Osteoblast (primary cell): ENCODE measurements at places on chromosomes 11 and 22. TPM values are rescaled to one million over a fixed set of nuclear protein-coding genes. Genes with fewer than 3 reads are reported as not detected.

The SERPING1 gene
- 31.5 and 47.7 TPM in 2 replicates for total RNA-seq

The JHY gene
- total RNA-seq = 11.8 and 12.7 TPM in 2 replicates

The CASP5 gene
- 0.36 TPM in 1 of 2 replicates, not detected in the other for total RNA-seq

The RTCB gene
- 95.8 and 107 TPM in 2 replicates for total RNA-seq

The TMEM121B gene
- total RNA-seq = under 0.01 TPM in 1 of 2 replicates, not detected in the other

The FXYD6 gene
- not detected in 2 replicates for total RNA-seq

The PANX3 gene
- total RNA-seq = not detected in 2 replicates

The ST14 gene
- under 0.01 TPM in 1 of 2 replicates, not detected in the other for total RNA-seq

The KDM4F gene
- total RNA-seq = under 0.01 TPM in 1 of 2 replicates, not detected in the other

The NECTIN1 gene
- 4.1 and 5.8 TPM in 2 replicates for total RNA-seq

The C11orf87 gene
- total RNA-seq = 4.3 and 4.7 TPM in 2 replicates

The LYVE1 gene
- total RNA-seq = not detected in 2 replicates

The SLC1A2 gene
- total RNA-seq = 0.72 and 1.5 TPM in 2 replicates

The GAB2 gene
- total RNA-seq = 18.3 and 18.5 TPM in 2 replicates

The TMEM25 gene
- 10.1 and 11.2 TPM in 2 replicates for total RNA-seq

The LGR4 gene
- total RNA-seq = 56.1 and 96.9 TPM in 2 replicates

- no peak for DNase-seq
These were observed 117.1 kb upstream of the TBCEL start for GRCh38 chr11:120906766-120907165.

GRCh38 chr11:110544779-110545178, 115.0 kb downstream of the FDX1 start:
- no peak for DNase-seq

- DNase-seq = no peak
These were observed 13.0 kb upstream of the UPK3A start for GRCh38 chr22:45271667-45272201.

GRCh38 chr11:272195-272930, 5.8 kb upstream of the NLRP6 start:
- DNase-seq = peak; percentile 42

GRCh38 chr11:35725885-35726284, 63.3 kb downstream of the TRIM44 start:
- DNase-seq = peak; percentile 25

DNA sequence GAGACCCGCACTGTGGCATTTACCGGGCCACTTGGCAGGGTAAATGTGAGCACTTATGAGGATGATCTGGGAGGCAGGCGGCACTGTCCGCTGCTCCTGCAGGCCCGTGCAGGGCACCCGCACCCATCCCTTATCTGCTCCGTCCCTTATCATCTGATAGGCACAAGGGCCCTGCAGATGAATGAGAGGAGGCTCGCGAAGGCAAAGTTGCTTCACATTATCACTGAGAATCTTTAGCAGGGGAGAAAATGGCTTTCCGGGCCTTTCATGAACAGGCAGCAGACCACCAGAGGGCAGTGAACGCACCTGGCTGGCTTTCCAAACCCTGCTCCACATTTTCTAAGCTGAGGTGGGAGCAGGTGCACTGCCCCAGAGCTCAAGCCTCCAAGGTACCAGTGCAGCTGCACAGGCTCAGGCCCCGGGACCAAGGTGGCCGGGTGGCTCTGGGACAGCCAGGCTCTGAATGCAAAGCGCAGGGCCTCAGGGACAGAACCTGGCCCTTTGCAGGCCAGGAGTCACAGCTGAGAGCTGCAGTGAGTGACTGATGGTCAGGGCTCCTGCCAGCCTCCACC, 165.6 kb downstream of the SHANK2 start:
- peak; percentile 84 for DNase-seq

DNA sequence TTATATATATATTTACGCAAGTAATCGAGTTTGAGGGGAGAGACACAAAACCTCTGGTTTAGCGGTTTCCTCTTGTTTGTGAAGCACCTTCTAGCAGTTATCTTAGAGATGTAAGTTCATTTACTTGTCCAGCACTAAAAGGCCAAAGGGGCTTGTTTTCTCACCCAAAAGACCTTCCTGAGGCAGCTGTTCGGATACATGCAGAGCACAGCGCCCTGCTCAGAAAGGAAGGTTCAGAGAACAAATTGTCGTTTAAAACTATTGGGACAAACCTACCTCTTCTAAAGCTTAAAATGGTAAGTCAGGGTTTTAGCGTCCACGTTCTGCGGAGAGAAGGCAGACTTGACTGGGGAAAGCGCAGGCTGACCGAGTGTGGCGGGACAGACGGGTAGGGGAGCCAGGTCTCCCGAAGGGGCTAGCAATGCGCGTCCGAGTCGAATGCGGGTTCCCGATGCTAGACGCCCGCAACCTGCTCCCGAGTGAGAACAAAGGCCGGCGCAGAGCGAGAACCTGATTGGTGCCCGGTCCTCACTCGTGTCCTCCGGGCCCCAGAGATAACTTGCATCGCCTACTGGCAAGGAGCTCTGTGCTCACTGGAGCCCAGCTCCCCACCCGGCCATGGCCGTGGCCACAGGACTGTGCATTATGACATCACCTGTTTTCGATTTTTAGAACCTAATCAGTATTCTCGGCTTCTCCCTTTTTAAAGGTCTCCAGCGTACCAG, 1.0 kb upstream of the SESN3 start:
- peak; percentile 65 for DNase-seq

DNA sequence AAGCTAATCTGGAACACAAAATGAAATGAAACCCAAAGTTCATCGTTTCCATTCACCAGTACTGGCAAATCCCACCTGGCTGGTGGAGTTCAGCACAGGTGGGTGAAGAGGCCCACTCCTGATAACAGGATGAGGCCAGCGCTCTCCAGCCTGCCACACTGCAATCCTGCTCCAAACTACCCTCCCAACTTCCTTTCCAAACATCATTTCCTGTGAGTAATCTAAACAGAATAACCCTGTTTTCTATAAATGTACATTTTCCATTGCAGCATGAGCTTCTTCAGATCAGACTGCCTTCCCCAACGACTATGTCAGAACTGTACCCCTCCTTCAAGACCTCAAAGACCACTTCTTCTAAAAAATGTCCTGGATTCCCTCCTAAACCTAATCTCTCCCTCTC, 15.9 kb upstream of the NFRKB start:
- DNase-seq = no peak

DNA sequence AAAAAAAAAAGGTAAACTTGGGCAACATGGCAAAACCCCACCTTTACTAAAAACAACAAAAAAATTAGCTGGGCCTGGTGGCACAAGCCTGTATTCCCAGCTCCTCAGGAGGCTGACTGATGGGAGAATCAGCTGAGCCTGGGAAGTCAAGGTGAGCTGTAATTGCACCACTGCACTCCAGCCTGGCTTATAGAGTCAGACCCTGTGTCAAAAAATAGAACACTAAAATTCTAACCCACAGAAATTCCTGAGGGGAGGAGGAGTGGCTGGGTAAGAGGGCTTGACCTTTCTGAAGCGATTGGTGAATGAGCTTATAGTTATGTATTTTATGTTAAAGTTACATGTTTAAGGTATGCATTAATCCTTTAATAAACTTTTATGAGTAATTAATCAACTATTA, 53.3 kb downstream of the FAT3 start:
- no peak for DNase-seq

GRCh38 chr11:1373536-1374214, 16.1 kb upstream of the BRSK2 start:
- DNase-seq = no peak

DNA sequence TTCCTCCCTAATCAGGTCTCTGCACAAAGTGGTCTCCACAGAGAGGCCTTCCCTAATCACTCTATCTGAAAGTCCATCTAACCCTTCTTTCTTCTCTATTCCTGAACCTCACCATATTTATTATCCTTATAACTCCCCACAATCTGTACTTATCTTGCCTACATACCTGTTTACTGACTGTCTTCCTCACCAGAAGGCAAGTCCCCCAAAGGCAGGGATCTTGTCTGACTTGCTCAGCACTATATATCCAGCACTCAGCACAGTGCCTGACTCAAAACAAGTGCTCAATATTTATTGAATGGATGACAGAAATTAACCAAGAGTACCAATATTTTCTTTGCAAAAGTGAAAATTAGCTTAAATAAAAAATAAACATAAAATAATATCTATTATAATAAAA, 5.5 kb downstream of the DCUN1D5 start:
- peak; percentile 46 for DNase-seq

DNA sequence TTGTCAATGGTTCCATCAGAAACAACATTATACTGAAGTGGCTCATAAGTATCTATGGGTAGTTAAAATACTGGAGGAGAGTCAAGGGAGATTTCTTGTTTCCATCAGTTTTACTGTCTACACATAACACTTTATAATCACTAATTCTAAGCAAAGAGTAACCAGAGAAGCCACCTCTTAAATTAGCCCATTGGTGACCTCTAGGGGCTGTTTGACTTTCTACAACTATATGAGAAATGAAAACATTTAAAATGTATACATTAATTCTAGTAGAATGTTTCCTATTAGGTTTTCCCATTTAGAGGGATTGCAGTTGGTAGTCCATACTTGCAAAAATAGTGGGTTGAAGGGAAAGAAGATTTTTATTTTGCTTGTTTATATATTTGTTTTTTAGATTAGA, 504.3 kb downstream of the FAM181B start:
- no peak for DNase-seq

DNA sequence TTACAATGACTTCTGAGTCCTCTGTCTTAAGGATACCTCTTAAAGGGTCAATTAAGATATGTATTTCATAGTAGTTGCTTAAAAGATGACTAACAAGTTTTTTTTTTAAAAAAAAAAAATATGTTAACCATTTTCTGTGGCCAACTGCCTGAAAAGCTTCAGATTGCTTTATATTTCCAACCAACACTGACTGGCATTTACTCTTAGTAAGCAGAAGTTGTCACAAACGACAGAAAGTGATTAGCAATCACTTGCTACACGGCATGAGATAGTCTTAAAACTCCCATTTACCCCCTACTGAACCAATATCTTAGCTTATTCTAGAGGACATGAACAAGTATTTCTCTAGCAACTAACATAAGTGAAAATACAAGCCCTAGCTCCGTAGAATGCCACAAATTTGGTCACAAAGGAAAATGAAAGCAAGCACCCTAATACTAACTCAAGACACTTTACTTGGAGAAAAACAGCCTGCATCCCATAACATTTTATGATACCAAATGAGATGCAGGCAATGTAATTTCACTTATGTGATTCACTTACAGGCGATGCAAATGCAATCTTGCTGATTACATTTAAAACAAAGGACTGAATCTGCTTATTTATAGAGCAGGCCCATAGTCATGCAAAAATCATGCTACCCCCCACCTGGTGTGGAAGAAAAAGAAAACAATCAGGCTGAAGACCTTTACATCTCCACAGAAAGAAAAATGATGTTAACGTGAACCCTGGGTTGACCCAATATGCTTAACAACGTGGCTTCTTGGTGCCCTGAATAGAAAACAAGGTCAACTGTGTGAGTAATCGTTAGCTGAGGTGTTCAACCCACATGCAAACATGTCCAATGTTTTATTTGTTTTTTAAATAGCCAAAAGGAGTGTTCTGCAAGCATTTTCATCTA, 25.7 kb downstream of the MPPED2 start:
- DNase-seq = no peak

GRCh38 chr11:72552399-72552910, 118.1 kb upstream of the CLPB start:
- no peak for DNase-seq

- DNase-seq = no peak
These were observed 253.6 kb upstream of the CCDC179 start for GRCh38 chr11:23113887-23114216.

- DNase-seq = no peak
These were observed 57.6 kb downstream of the PLEKHA7 start for GRCh38 chr11:16956538-16957153.

DNA sequence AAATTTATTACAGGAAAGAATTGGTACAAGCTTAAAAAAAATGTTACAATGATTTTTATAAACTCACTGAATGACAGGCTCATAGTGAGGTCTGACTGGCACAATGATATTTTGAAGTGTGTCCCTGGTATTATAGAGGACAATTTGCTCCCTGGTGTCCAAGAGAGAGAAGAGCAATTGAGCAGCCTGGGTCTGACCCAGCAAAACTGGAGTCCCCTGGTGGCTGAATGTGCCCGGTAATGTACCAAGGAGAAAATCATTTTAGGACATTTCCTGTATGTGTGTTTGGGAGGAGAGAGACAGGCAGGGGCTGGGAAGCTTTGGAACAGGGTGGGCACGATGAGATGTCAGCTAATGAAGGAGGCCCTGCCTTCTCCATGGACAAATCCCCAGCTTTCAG, 125.3 kb downstream of the APOL5 start:
- DNase-seq = peak; percentile 51

DNA sequence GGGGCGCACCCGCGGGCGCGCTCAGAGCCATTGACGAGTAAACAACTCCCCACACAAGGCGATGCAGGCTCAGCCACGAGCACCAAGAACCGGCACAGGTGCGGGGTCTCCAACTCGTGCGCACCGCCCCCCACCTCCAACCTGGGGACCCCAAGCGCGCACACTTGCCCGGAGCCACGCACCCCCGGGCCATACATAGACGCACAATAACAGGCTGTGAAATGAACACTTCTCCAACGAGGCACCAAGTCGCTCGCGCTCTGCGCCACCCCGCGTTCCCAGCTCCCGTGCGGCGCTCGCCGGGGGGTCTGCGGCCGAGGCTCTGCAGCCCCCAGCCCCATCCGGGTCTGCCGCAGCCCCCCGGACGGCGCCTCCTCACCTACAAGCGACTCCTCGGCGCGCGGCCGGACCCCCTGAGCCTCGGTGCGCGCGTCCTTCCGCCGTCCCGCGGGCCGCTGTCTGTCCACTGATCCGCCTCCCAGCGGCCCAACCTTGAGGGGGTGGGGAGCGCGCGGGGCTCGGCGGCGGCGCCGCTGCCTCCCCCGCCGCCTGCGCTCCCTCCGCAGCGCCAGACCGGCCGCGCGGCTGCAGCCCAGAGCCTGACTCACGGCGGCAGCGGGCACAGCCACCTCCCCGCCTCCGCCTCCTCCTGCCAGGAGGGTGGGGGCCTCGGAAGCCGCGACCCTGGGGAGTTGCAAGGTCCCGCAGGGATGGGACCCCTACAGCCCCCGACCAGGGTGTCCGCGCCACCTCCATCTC, 1.6 kb downstream of the IFITM10 start:
- DNase-seq = peak; percentile 97

- DNase-seq = peak; percentile 88
These were observed 6.4 kb downstream of the LTBP3 start for GRCh38 chr11:65551572-65552387.

- DNase-seq = no peak
These were observed 58.6 kb upstream of the GUCY1A2 start for GRCh38 chr11:107076832-107077231.

DNA sequence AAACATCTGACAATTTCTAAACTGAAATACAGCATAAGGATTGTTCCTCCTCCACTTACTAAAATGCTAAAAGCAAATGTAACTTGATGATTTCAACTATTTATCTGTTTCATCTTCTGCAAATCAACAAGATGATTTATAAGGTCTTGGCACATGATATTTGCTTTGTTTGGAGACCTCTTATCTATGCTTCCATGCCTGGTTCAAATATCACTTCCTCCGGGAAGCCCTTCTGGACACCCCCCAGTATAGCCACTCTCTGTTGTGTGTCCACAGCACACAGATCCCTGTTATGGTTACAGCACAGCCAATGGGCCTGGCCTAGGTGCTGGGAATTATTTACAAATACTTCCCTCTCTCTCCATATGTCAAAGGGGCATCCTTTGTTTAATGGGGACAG, 114.8 kb downstream of the C11orf58 start:
- DNase-seq = no peak

- peak; percentile 30 for DNase-seq
These were observed 113.6 kb downstream of the KCNQ1OT1 start for GRCh38 chr11:2586087-2586792.
